Activated CD4-positive, alpha-beta T cell treated with anti-CD3 and anti-CD28 coated beads for 36 hours (primary cell): ENCODE measurements at places on chromosomes 2 and 18. TPM values are rescaled to one million over a fixed set of nuclear protein-coding genes. Genes with fewer than 3 reads are reported as not detected.

Gene ELMOD3
- 11.2 TPM for total RNA-seq

GRCh38 chr18:8601277-8602032 is 7.8 kb upstream of the RAB12 start:
- no peak overlapping the region for H3K27ac ChIP-seq
- H3K4me1 ChIP-seq = peaks cover 4% of the 10 kb centered on the region
- no peak overlapping the region for H3K4me3 ChIP-seq
- peaks cover 10% of the 10 kb centered on the region for H3K27me3 ChIP-seq

DNA sequence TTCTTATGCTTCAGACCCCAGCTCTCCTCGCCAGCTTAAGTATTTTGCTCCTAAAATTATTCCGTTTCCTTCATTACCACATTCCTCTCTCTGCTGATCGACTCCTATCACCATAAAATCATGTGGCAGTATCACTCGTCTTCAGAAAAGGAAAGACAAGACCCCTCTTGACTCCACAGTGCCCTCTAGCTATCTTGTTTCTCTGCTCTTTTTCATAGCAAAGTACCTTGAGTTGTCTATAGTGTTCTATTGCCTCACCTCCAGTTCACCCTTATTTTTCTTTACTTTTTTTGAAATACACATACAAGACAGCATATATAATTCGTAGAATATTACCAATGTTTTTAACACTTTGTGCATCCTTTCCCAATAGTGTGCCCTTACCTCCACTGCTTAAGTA is 273.2 kb upstream of the SIX3 start:
- no peaks in the 10 kb centered on the region for H3K27me3 ChIP-seq
- H3K27ac ChIP-seq = no peak overlapping the region
- no peaks in the 10 kb centered on the region for H3K36me3 ChIP-seq
- no peak overlapping the region for H3K4me3 ChIP-seq
- no peaks in the 10 kb centered on the region for H3K4me1 ChIP-seq
- DNase-seq = no peak

- H3K36me3 ChIP-seq = no peaks in the 10 kb centered on the region
- H3K27ac ChIP-seq = no peak overlapping the region
- peak; percentile 27 for DNase-seq
- H3K27me3 ChIP-seq = no peaks in the 10 kb centered on the region
- no peak overlapping the region for H3K4me3 ChIP-seq
Observed at GRCh38 chr2:129061069-129061768, 742.6 kb upstream of the HS6ST1 start.

DNA sequence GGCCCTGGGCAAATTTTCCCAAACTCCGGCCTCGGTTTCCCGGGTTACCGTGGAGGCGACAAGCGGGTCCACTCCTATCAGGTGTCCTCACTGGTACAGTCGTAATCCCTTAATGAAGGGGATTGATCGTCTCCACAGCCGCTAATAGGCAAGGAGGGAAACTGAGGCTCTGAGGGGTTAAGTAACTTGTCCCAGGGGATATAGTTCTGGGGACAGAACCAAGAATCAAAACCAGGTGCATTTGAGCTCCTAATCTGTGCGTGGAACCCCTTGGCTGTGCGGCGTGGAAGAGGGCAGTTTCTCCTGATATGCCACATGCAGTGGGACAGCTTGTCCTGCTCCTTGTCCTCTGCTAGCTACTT is 157.2 kb downstream of the CYRIA start:
- H3K27ac ChIP-seq = no peak overlapping the region
- peaks cover 27% of the 10 kb centered on the region for H3K27me3 ChIP-seq
- no peaks in the 10 kb centered on the region for H3K4me1 ChIP-seq
- no peaks in the 10 kb centered on the region for H3K36me3 ChIP-seq
- H3K4me3 ChIP-seq = no peak overlapping the region

Gene ALPI
- total RNA-seq = not detected

DNA sequence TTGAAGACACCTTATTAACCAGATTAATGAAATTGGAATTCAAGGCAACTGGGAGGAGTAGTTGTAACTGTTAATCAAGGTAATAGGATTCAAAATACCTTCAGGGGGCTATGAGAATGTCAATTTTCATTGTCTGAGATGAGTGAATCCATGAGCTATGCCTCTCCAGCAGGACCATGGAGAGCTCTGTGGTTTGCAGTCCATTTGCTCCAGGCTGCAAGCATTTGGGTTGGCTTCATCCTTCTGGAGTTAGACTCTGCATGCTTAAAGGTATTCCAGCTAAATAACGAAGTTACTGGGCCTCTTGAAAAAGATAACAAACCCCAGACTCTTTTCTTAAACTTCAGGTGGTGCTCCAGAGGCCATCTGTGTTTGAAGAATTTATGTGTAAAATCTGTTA is 207.1 kb upstream of the SLC8A1 start:
- no peaks in the 10 kb centered on the region for H3K4me1 ChIP-seq
- no peaks in the 10 kb centered on the region for H3K27me3 ChIP-seq
- H3K27ac ChIP-seq = no peak overlapping the region
- no peak for DNase-seq
- no peak overlapping the region for H3K4me3 ChIP-seq

- H3K36me3 ChIP-seq = no peaks in the 10 kb centered on the region
- H3K4me3 ChIP-seq = no peak overlapping the region
- DNase-seq = no peak
- H3K4me1 ChIP-seq = no peaks in the 10 kb centered on the region
- no peaks in the 10 kb centered on the region for H3K27me3 ChIP-seq
Observed at GRCh38 chr18:7234091-7234490, 3.2 kb downstream of the LRRC30 start.

Gene SLC30A3
- total RNA-seq = 0.86 TPM

Gene FAM168B
- total RNA-seq = 59.8 TPM

DNA sequence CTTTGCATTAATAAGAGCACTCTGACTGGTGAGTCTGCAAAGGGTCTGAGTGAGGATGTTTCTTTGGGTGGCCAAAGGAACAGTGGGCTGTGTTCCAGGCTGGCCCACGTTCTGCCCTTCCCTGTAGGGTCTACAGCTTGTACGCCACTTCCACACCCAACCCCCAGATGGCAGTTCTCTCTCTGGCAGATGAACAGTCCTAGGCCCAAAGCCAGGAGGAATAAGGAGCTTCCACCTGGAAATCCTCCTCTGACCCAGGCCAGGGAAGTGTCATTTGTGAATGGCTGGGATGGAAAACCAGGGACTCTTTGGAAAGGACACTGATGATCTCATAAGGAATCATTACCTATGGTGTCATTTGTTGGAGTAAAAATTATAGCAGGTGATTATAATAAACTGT is 6.6 kb downstream of the OTOF start:
- H3K27ac ChIP-seq = no peak overlapping the region
- no peak for DNase-seq
- no peaks in the 10 kb centered on the region for H3K27me3 ChIP-seq
- no peaks in the 10 kb centered on the region for H3K4me1 ChIP-seq
- H3K36me3 ChIP-seq = peaks cover 2% of the 10 kb centered on the region

DNA sequence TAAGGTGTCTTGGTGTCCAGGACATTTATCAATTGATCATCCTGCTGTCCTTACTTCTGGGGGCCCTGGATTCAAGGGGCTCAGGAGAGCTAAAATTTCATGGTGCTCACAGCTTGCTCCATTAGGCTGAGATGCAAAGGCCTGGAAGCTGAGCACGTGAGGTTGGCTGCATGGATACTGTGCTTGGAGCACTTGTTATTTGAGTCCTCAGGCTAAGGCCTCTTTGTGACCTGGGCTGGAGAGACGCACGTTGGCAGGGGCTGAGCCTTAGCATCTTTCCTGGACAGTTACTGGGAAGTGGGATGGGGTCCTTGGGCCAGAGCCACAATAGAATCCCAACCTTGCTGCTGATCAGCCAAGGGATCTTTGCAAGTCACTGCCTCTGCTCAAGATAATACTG is 151.2 kb upstream of the HS6ST1 start:
- H3K27ac ChIP-seq = no peak overlapping the region
- H3K4me1 ChIP-seq = peaks cover 11% of the 10 kb centered on the region
- H3K36me3 ChIP-seq = peaks cover 7% of the 10 kb centered on the region

Gene PHOSPHO2
- total RNA-seq = 3.5 TPM

DNA sequence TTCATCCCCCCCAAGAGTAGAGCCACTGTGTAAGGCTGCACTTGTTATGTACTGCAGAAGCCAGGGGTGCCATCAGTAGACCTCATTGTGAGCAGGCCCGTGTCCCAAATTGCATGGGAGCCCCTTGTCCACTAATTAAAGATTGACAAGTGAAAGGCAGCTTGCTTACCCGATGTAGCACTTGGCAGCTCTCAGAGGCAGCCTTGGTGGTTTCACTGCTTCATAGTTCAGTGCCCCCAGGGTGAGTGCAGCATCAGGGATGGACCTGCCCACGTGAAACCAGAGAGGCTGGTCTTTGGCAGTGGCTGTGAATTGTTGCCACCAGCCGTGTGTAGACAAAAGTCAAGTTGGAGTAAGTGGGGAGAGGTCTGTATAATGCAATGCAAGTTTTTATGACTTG is 13.3 kb downstream of the TUBB6 start:
- no peak overlapping the region for H3K4me3 ChIP-seq
- H3K27me3 ChIP-seq = no peaks in the 10 kb centered on the region
- no peak for DNase-seq
- H3K27ac ChIP-seq = no peak overlapping the region

DNA sequence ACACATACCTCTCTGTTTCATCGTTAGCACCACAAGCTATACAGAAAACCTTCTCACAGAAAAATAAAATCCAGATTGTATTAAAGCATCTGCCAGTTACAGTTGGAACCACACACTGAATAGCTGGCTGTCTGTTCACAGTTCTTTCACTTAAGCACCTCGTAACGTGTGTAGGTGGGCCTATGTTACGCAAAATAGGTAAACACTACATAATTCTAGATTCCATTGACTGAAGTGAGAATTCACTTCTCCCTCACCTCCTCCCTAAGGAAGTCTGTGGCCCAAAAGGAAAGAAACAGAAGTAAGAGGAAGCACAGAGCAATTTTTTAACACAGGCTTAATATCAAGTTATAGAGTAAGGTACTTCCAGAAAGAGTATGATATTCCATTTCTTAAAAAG is 24.9 kb downstream of the PELI1 start:
- no peak overlapping the region for H3K4me3 ChIP-seq
- DNase-seq = no peak
- no peak overlapping the region for H3K27ac ChIP-seq
- no peaks in the 10 kb centered on the region for H3K27me3 ChIP-seq
- peaks cover 19% of the 10 kb centered on the region for H3K36me3 ChIP-seq
- H3K4me1 ChIP-seq = peaks cover 64% of the 10 kb centered on the region

DNA sequence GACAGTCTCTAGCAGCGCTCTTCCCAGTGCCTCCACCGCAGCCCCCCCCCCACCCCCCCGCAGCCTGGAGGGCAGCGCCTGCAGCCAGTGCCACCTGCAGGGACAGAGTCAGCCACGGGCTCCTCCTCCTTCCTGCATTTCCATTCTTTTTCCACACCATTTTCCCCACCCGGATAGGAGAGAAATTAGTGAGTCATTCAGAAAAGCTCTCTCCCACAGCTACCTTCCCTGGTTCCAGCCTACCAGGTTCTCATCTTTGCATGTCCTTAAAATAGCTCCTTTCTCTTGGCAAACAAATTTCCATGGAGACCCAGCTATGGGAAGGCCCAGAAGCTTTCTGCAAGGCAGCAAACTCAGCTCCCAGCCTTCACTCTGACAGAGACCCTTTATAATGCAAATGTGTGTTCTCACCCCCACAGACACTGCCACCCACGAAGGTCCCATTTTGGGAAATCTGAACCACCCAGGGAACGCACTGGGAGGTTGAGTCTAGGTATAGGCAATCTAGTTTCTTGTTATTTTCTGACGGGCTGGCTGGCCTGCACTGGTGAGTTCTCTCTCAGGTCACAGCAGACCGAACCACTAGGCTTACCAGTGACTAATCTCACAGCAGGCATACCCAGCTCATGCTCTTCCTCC is 41.8 kb upstream of the ATG16L1 start:
- no peak overlapping the region for H3K27ac ChIP-seq
- H3K4me3 ChIP-seq = no peak overlapping the region
- peaks cover 2% of the 10 kb centered on the region for H3K36me3 ChIP-seq
- DNase-seq = no peak

Gene TCF7L1
- not detected for total RNA-seq

- peaks cover 5% of the 10 kb centered on the region for H3K27me3 ChIP-seq
- H3K36me3 ChIP-seq = no peaks in the 10 kb centered on the region
- H3K27ac ChIP-seq = no peak overlapping the region
- H3K4me3 ChIP-seq = no peak overlapping the region
- no peaks in the 10 kb centered on the region for H3K4me1 ChIP-seq
Observed at GRCh38 chr2:29272311-29272710, 157.1 kb downstream of the CLIP4 start.

DNA sequence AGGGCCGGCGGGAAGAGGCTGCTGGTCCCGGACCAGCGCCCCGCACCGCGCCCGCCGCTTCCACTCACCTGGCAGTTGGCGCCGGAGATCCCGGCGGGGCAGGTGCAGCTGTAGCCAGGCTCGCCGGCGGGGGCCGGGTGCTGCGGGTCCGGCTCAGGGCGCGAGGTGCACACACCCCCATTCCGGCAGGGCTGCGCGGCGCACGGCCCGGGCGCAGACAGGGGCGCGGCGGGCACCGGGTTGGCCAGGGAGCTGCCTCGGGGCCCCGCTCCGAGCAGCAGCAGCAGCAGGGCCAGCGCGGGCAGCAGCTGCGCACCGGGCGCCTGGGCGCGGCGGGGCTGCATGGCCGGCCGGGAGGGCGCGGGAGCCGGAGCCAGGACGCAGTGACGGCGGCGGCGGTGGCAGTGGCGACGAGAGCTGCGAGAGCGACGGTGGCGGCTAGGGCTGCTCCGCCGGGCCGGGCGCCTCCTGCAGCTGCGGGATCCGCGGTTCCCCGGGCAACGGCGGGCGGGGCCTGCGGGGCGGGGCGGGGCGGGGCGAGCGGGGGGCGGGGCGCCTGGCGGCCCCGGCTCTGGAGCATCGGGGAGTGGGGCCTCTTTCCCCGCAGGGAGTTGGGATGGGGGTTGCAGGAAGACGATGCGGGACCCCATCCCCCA is at the start of gene DNER:
Gene DNER, minus strand, starts transcription at position 476 of the 656 bp plus-strand sequence. Its CDS starts 132 bp downstream, at position 344.
- H3K4me1 ChIP-seq = peaks cover 11% of the 10 kb centered on the region
- DNase-seq = peak; percentile 75
- peaks cover 60% of the 10 kb centered on the region for H3K27me3 ChIP-seq
- H3K27ac ChIP-seq = no peak within 1 kb of the TSS

DNA sequence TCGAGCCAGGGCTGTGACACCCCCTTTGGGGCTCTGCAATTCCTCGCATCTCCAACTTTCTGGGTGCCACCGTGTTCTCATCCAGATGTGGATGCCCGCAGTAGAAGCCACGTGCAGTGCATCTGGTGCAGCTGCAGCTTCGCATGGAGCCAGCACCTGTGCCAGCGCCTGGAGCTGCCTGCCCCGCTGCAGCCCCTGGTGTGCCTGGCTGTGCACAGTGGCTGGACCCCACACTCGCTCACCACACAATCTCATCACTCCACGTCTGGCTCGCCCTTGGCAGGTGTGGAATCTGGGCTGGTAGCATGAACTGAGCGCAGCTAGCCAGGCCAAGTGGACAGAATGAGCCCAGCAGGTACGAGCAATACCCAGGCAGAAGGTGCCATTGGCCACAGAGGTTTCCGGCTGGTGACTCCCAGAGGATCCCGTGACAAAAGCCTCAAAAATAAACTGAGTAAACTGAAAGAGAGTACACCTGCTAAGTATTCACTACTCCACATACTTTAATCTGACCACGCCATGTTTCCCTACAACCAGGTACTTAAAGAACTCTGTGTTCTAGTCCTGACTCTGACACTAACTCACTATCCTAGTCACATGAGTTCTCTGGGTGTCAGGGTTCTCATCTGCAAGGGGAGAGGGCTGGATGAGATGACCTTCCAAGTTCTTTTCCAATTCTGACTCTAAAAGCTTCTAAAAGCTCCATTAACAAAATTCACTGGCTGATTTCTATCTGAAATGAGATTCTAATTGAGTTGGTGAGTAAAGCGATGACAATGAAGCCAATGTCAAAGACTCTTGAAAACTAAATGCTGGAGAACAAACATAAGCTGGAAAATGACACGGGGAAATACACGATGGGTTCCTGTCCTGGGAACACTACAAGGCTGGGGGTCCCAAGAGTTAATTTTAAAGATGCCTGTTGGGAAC is 37.1 kb downstream of the RNF152 start:
- no peaks in the 10 kb centered on the region for H3K36me3 ChIP-seq
- no peak overlapping the region for H3K27ac ChIP-seq
- no peak overlapping the region for H3K4me3 ChIP-seq
- no peak for DNase-seq
- H3K4me1 ChIP-seq = no peaks in the 10 kb centered on the region
